Astrocyte of the spinal cord (primary cell): ENCODE measurements at places on chromosomes 3 and 15.

DNA sequence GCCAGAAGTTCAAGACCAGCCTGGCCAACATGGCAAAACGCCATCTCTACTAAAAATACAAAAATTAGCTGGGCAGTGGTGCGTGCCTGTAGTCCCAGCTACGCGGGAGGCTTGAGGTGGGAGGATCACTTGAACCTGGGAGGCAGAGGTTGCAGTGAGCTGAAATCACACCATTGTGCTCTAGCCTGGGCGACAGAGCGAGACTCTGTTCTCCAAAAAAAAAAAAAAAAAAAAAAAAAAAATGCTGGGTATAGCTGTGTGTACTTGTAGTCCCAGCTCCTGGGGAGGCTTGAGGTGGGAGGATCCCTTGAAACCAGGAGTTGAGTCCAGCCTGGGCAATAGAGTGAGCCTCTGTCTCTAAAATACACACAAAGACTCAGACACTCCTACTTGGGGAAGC is 32.0 kb downstream of the PPP1R2 start:
- no peak for DNase-seq

DNA sequence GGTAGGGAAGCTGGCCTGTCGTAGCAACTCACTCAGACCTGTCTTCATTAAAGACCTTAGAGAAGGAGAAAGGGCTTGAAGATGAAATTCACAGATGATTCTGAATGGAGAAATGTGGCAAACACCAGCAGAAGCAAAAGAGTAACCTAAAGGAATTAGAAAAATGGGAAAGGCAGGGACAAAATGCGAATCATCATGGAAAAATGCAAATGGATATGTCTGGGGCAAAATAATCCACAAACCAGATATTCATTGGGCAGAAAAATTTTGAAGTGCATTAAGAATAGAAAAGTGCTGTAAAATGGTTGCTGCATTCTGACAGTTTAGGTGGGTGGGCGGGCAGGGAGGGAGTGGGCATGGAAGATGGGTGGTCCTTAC is 156.9 kb upstream of the RASGRP1 start:
- no peak for DNase-seq

DNA sequence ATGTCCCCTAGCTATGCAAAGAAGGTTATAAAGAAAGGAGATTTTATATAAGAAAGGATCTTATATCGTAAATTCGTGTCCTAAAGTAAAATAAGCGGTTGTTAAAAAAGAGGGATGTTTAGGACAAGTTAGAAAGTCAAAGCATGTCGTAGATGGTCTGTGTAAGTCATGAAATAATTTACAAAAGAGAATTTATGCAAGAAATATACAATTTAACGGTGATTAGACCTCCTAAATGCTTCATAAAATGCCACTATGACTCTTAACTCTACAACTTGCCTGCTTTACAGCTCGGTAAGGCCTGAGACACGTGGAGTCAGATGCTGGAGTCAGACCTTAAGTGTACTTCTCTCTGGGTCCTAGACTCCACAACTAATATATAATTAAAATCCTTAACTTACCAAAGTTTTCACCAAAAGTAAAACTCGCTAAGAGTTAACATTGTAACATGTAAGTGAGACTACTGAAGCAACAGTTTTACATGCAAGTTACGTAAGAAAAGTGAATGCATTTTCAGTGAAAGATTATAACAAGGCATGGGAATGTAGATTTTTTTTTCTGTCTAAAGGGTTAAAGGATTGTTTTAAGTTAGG is 13.3 kb upstream of the SRPRB start:
- DNase-seq = peak; percentile 16

DNA sequence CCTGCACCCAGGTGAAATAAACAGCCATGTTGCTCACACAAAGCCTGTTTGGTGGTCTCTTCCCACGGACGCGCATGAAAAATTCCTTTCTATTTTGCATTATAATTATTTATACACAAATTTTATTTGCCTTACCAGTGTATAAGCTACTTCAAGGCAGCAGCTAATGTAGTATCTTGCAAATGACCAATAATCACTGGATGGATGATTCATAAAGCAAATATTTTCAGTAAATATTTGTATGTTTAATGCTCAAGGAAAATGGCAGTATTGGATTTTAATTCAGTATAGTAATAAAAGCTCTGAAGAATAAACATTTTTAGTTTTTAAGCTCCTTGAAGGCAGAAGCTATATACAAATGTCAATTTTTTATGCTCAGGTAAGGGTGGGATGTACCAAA is 158.7 kb upstream of the NANOGP8 start:
- no peak for DNase-seq

- peak; percentile 60 for DNase-seq
These were observed 16.9 kb downstream of the MRPL46 start for GRCh38 chr15:88450125-88450798.

DNA sequence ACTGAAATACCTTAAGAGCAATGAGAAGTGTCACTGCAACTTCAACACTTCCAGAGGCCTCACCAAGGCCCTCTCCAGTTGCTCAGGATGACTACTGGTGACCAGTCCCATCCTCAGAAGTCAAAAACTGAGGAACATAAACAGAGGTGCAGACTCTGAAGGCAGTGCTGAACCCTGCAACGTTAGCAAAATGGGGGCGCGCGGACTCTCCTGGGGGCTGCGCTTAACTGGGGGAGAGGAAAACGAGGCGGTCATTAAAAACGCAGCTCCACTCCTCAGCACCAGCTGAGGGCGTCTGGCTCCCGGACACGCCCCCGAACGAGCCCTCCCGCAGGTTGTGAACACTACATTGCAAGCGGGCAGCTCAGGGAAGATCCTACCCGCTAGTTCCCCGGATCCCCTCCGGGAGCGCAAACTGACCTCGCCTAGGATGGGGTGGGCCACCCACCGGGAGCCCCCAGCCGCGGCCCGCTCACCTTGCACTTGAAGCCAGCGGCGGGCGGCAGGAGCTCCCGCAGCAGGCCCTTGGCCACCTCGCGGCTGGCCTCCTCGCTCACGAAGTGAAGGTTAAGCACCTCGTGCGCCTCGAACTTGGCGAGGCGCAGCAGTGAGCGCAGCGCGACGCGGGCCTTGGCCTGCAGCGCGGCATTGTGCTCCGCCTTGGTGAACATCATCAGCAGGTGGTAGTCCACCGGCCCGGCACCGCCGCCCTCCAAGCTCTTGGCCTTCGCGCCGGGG is 711 bp downstream of the XXYLT1 start:
- DNase-seq = peak; percentile 65

DNA sequence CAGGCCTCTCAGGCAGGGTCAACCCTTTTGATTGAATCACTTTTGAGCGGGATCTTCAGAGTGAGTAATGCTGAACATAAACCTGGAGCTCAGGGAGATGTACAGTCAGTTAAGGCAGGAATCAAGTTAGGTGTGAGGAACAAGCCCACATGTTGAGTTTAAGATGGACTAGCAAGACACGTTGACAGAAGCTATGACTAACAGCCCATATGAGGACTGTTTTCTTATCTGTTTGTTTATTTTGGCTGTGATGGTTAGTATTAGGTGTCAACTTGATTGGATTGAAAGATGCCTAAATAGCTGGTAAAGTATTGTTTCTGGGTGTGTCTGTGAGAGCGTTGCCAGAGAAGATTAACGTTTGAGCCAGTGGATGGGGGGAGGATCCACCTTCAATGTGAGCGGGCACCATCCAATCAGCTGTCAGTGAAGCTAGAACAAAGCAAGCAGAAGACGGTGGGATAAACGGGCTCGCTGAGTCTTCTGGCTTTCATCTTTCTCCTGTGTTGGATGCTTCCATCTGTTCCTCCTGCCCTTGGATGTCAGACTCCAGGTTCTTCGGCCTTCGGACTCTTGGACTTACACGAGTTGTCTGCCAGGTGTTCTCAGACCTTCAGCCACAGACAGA is 232.3 kb upstream of the STAC start:
- no peak for DNase-seq

GRCh38 chr3:13475871-13476590 is 4.1 kb upstream of the HDAC11 start:
- no peak for DNase-seq

DNA sequence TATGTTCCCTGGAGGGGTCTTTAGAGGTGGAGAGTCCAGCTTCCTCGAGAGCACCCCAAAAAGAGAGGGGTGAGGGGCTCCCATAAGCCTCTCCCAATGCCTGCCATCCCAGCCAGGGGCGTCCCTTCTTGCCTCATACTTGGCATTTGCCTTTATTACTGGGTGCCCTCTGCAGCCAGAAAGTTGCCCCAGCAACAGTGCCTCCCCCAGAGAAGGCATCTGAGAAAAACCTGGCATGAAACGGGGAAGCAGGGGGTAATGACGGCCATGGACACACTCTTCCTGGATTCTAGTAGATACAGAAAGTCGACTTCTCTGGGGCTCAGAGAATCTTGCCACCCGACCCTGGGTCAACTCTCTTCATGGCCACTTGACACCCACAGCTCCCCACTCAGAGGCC is 90.1 kb downstream of the PCSK6 start:
- DNase-seq = no peak

DNA sequence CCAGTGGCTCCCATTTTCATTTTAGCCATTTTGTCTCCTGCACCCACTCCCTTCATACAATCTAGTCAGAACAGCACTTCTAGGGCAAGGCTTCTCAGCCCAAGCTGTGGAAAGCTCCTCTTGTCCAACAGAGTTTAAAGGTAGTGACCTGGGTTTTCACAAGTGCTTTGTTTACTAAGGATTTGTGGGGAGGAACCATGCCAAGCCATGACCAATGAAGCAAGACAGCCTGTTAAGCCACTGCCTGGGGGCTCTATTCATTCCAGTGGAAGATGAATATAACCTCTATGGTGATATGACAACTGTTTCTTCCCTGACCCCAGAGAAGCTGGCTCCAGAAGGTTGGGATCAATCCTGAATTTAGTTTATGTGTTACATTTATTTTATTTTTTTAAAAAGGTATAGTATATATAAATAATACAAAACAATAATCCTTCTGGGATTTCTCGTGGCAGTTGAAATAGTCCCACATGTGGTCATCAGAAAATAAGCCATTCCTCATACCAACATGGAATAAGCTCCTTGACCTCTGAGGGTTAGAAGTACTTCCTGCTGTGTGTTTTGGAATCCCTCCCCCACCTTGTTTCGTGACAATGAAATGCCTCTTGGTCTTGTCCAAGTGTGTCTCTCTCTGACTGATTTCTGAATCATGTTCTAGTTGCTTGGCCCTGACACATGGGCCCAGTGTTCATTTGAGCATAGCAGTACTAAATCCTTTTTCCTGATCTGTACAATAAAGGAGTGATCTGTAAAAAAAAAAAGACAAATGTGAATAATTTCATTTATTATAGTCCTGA is 13.3 kb upstream of the THUMPD3 start:
- peak; percentile 50 for DNase-seq

DNA sequence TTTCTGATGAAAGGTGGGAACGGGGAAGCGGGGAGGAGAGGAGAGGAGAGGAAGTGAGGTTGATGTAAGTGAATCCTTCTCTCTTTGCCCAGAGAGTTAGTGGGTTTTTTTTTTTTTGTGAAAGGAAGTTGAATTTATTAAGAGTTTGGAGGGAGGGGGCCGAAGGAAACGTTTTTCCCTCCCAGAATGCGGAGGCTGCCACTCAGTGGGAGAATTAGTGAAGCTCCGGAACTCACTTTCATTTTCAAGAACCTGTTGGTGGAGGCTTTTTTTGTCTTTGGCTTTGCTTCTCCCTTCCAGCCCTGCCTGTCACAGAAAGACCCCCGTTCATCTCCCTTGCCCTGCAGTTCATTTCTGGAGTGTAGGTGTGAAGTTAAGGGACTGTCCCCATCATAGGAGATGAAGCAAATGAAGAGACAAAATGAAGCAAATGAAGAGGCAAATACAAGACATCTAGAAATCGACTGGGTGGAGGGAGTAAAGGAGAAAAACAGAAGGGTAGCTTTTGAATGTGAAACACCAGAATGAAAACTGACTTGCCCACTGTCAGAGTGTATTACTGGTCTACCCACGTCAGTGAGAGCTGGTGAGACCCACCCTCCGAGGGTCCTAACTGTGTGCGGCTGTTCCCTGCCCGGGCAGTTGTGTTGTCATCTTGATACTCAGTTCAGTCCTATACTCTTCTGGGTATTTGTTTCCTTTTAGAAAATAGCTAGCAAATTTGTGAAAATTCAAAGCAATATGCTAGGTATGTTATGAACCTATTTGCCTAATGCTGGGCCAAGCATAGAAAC is 91.5 kb downstream of the ITPR1 start:
- DNase-seq = peak; percentile 23

DNA sequence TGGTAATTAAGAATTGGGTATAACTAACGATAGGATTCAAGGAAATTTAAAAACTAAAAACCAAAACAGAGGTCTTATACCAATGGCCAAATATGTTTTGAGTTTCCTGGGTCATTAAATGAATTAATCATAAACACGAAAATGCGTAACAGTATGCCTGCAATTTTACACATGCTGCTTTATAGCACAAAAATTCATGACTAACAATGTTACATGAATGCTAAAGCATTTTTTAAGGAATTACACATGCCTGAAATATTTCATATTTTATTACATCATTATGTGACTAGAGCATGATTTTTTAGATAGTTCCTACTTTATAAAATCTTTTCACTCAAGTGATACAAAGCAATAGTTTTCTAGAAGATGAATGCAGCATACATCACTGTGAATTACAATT is 74.7 kb downstream of the ZNF148 start:
- DNase-seq = peak; percentile 47

DNA sequence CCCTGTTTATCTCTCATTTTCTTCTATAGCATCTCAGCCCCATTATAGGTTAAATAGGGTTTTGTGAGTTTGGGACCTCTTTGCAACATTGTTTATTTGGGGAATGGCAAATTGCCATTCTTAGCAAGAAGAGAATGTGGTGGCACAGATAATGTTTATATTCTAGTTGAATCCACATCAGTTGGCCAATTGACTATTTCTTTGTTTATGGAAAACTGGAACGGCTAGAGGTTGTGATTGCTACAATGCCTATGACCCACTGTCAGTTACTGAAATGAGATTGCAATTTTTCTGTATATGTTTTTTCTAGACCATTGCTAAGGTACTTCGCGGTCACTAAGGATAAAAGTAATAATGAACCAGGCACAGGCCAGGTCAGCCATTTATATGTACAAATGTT is 44.6 kb upstream of the CFAP20DC start:
- no peak for DNase-seq

- no peak for DNase-seq
These were observed 244.5 kb upstream of the STT3B start for GRCh38 chr3:31288224-31288623.

GRCh38 chr15:25439369-25439836 is 579 bp upstream of the UBE3A start:
- no peak for DNase-seq

- DNase-seq = no peak
These were observed 1.7 kb downstream of the PLCD1 start for GRCh38 chr3:38027466-38028465.

DNA sequence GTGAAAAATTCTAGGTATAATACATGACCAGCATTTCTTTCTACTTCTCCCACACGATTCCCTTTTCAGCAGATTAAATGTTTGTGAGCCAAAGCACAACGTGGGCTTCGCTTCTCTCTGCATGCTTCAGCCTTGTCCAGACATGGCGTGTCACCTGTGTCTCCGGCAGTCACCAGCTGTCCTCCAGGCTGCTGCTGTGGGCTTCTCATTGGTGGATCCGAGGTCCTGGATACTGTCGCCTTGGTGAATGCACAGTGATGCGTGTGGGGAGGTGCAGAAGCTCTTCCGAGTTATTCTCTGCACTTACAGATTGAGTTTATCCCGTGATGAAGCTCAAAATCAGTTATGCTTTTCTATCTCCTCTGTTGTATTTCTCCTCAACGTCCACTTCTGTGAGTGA is 23.0 kb upstream of the GOLGA8J start:
- DNase-seq = no peak
